Activated T-cell treated with anti-CD3 and anti-CD28 coated beads for 4 hours (primary cell): ENCODE measurements at places on chromosomes 5 and 9.
A peak's percentile ranks its signal among the peaks of the same experiment; 100 is the strongest.

- DNase-seq: no peak
These were observed 76.6 kb upstream of the PRRC1 start for GRCh38 chr5:127440831-127441230.

DNA sequence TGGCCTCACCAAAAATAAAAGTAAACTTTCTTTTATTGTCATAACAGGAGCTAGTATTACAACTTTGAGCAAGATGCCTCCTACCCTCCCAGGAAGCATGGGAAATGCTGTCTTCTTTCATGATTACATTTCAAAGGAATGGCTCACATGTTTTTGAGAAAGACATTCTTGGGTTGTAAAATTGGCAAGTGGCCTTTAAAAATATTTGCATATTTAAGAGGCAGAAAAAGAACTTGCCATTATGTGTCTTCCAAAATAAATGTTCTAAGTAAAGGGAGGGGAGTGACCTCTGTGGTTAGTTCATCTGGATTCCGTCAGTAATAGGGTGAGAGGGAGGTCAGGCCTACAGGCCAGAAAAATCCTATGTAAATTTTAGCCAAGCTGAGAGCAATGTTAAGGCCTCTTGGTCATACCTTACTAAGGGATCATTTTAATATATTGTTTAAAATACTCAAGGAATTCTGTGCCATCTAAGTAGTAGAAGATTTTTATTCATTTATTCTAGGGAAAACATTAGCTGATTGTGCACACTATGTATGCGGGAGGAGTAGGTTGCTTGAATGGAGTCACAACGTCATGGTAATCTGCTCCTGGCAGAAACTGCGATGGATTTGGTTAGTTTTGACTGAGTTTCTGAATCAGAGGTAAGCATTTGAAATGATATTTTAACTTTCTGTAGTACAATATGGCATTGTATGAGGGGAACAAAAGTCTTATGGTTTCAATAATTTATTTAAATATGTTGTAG is 1485.7 kb upstream of the CDH9 start:
- no peak for DNase-seq

- DNase-seq: no peak
These were observed 67.0 kb upstream of the EIF4EBP3 start for GRCh38 chr5:140480310-140481014.

- DNase-seq: peak; percentile 60
These were observed 13.7 kb upstream of the FCHSD1 start for GRCh38 chr5:141664733-141665461.

DNA sequence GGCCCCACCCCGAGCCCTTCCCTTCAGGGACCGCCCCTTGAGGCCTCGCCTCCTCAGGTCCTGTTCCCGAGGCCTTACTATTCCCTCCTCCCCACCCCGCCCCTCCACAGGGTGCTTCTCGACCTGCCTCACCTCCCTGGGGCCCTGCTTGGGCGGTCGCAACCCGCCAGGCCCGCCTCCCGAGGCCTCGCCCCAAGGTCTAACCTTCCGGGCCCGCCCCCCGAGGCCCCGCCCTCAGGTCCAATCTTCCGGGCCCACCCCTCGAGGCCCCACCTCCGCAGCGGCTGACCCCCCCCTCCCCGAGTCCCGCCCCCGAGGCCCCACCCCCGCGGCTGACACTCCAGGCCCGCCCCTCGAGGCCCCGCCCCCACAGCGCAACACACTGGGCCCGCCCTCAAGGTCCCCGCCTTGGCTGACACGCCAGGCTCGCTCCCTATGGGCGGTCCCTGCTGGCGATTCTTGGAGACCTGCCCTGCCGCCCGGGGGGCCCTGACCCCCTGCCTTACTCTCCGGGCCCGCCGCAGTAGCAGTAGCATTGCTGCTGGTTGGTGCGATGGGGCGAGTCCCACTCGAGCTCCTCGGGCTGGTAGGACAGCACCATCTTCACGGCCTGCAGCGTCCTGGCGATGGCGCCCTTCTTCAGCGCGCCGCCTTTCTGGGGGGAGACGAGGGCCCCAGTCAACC is 8.2 kb downstream of the PHF19 start:
- peak; percentile 97 for DNase-seq

DNA sequence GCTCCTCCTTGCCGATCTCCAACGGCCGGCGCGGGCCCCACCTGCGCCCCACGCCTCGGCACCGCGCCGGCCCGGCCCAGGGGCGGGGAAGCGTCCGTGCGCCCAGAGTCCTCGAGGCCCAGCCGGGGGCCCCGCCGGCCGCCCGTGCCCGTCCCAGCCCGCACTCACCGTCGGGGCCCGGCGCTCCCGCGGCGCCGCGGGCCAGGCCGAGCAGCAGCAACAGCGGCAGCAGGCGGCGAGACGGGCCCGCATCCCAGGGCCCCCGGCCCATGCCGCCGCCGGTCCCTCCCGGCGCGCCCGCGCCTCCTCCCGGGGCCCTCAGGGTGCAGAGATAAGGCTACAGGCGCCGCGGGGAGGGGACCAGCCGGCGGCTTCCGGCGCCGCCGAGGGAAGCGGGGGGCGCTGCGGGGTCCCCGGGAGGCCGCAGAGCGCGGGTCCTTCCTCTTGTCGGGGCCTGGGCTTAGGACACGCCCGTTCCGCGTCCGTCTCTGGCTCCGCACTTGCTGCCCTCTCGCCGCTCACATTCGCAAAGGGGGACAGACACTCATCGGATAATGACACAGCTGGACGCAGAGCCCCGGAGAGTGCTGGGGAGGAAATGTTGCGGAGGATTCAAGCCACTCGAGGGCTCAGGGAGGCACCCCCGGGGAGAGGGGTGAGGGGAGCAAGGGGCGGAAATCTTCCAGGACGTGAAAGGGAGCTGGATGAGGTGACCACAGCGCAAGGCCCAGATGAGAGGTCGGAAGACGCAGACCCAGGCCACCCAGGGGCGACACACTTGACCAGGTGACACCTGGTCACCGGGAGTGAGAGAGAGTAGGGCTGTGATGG is at the start of gene SUSD1:
Gene SUSD1, minus strand, starts transcription at position 333 of the 831 bp plus-strand sequence. Its CDS starts 62 bp downstream, at position 271.
- no peak for DNase-seq

GRCh38 chr5:156188016-156188415 is 138.9 kb upstream of the SGCD start:
- DNase-seq: no peak
